Activated naive CD8-positive, alpha-beta T cell treated with anti-CD3 and anti-CD28 coated beads, Interleukin-2, amount 10 ng/mL, durations not matched to agents 7 days and 5 days (primary cell): ENCODE measurements at places on chromosomes 1 and 21. TPM values are rescaled to one million over a fixed set of nuclear protein-coding genes. Genes with fewer than 3 reads are reported as not detected.

DNASE2B gene
- not detected for total RNA-seq

DNA sequence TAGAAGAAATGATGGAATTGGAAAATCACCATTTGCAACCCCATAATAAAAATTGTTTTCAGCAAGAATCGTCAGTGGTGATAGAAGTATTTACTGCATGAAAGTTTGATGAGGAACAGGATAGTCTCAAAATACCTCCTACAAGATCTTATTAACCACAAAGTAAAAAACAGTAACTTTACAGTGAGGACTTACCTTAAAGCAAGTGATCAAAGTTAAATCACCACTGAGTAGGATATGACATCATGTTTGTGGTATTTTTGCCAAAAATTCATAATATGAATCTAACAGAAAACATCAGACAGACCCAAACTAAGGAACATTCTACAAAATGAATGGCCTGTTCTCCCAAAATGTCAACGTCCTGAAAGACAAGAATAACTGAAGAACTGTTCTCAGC, 19.9 kb downstream of the ALDH9A1 start:
- DNase-seq: no peak

DNA sequence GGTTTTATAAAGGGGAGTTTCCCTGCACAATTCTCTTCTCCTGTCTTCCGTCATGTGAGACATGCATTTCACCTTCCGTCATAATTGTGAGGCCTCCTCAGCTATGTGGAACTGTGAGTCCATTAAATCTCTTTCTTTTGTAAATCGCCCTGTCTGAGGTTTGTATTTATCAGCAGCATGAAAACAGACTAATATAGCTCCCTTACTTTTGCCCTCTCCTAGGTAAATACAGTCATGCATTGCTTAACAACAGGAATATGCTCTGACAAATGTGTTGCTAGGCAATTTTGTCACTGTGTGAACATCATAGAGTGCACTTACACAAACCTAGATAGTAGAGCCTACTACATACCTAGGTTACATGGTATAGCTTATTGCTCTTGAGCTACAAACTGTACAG, 616.8 kb downstream of the RWDD3 start:
- no peak for DNase-seq

DNA sequence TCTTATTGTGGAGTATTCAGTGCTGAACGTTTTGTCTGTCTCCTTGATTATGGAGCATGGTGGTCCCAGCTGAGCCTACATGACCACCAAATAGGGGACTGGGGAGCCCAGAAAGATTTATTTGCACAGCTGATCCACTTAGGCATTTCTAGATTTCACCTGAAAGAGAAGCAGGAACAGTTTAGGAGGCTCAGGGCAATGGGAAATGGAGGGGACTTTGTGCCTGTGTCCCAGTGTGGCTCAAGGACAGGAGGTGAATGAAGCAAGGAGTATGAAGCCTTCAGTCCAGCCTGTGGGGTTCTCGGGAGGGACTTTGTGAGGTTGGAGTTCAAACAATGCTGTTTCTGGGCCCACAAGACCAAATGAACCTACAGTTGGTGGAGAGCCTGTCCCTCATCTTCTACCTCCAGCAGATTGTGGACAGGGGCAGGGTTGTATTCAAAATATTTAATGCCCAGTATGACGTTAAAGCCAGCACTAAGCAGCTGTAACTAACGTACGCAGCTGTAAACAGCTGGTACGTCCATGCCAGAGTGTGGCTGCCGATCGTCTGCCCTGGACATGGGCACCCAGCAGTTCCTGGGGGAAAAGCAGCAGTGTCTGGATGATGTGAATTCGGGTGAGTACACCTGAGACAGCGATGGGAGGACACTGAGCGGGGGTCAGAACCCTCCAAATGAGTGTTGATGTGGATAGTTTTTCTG, 164.9 kb upstream of the RAB4A start:
- no peak for DNase-seq

- DNase-seq: no peak
Observed at GRCh38 chr1:42921769-42922168, 36.9 kb downstream of the SLC2A1 start.

DNA sequence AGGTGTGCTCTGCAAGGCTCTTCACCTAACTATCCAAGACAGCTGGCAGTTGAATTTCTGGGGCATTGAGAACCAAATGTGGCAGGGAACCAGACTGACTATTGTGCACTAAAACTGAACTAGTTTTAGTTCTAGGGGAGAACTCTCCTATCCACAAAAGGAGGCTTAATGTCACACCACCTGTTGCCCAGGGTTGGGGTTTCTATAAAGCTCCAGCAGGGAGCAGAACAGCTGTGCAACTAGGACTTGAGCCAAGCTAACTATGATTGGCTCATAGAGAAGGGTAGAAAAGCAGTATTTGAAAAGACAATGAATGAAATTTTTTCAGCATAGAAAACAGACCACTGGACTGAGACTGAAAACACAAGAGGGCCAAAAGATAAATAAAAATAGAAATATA, 53.3 kb upstream of the FGGY start:
- DNase-seq: no peak

DNA sequence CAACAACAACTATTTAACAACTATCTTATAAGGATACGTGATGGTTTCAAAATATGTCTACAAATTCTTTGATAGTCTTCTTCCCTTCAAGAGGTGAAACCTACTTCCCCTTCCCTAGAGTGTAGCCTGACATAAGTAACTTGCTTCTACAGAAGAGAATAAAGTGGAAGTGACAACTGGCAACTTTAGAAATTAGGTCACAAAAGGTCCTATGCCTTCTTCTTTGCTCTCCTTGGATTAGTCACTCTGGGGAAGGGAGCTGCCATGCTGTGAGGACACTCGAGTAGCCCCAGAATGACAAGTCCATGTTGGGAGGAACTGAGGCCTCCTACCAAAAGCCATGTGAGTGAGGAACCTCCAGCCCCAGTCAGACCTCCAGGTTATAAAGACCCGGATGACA, 19.2 kb downstream of the EFCAB14 start:
- DNase-seq: no peak

GRCh38 chr1:11501491-11501897, 22.5 kb downstream of the DISP3 start:
- DNase-seq: no peak

GRCh38 chr1:32934535-32934934, 30.1 kb downstream of the RNF19B start:
- no peak for DNase-seq

TMEM81 gene
- total RNA-seq: 4.0 TPM

DNA sequence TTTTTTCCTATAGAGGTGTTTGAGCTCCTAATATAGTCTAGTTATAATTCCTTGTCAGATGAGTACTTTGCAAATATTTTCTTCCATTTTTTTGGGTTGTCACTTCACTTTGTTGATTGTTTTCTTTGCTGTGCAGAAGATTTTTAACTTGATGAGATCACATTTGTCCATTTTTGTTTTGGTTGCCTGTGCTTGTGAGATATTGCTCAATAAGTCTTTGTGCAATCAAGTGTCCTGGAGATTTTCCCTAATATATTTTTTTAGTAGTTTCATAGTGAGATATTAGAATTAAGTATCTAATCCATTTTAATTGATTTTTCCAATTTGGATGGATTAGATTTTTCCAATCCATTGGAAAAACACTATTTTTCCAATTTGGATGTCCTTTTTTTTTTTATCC, 1395.5 kb downstream of the PLA2G4A start:
- DNase-seq: no peak

DNA sequence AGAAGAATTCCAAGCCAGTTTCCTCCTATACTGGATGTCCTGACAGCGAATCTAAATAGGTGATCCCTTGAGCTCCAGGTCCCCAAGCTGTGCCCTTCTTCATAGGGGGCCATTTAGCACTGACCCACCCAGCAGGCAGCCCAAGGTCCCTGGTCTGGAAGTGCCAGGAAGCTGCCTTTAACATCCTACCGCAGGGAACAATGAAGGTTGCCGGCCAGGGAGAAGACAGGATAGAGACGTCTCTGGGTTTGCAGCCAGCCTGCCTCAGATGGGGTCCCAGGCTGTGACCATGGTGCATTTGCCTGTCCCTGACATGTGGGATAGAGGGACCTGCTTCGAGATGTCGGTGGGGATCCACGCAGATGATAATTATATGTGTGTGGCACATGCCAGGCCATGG, 2.7 kb upstream of the RIPK4 start:
- no peak for DNase-seq

SLC66A1 gene
- total RNA-seq: 9.2 TPM

GRCh38 chr1:19710825-19711611, 46.3 kb downstream of the HTR6 start:
- DNase-seq: no peak

DNA sequence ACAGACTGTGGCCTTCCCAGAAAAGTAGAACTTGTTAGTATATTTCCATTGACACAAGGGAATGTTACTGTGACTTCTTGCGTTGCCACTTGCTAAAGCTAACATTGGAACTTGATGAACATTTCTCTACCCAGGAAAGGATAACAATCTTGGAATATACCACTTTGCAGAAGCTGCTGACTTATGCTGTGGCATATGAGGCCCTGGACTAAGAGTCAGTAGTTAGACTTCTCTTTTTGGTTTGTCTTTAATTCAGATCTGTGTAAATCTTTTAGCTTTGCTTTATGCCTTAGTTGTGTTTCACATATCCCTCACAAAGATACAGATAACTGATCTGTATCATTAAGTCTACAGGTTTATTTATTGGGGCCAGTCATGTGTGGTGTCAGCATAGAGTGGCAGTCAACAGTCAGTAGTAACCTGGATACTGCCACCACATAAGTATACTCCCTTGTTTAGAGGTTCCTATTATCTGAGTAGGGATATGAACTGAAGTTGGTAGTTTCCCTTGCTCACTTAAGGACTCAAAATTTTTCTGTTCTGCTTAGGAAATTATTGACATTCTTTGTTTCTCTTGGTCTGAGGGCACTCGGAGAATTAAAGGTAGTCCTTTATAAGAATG, 14.7 kb downstream of the RNF2 start:
- DNase-seq: no peak

GRCh38 chr1:210882414-210883221, 251.3 kb downstream of the KCNH1 start:
- no peak for DNase-seq

- no peak for DNase-seq
Observed at GRCh38 chr1:3035563-3036446, 14.5 kb downstream of the ACTRT2 start.

GRCh38 chr1:10179406-10180091, 30.8 kb upstream of the KIF1B start:
- DNase-seq: no peak

DNA sequence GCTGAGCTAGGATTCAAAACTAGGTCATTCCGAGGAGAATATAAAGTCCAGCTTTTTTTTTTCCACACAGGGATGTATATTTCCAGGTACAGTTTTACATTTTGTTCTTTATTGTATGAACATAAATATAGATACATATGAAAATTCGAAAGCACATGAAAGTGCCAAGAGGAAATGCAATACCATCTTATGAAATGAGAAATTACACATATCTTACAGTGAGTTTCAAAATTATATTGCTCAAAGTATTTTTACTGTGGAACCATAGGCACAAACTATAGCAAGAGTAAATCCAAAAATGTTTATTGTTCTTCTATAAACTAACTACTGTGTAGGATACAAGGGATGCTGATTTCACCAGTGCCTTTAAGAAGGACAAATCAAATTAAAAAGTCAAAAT, 39.0 kb downstream of the PTPRC start:
- no peak for DNase-seq

DNA sequence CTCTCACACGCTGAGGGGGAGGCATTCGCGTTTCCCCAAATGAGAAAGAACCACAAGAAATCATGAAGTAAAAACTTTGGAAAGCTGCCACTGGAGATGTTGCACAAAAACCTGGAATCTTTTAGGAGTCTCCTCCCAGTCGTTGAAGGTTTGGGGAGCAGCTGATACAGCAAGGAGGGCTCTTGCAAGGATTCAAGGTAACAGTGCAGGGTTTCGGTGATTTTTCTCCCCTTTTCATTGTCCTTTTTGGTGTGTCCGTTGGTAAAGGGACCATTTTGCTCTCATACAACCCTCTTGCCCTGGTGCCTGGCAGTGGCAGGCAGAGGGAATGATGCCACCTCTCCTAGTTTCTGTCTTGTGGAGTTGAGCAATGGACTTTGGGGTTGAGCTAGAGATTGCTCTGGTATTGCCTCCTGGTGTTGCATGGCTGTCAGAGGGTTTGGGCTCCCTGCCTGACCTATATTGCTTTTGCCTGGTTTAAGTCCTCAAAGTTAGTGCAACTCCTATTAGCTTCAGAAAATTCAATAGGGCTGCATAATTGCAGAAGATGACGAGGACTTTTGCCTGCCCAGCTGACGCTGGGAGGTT, 872 bp downstream of the BRINP2 start:
- DNase-seq: no peak
